ENCODE measurements at places on chromosomes 1 and 21.

DNA sequence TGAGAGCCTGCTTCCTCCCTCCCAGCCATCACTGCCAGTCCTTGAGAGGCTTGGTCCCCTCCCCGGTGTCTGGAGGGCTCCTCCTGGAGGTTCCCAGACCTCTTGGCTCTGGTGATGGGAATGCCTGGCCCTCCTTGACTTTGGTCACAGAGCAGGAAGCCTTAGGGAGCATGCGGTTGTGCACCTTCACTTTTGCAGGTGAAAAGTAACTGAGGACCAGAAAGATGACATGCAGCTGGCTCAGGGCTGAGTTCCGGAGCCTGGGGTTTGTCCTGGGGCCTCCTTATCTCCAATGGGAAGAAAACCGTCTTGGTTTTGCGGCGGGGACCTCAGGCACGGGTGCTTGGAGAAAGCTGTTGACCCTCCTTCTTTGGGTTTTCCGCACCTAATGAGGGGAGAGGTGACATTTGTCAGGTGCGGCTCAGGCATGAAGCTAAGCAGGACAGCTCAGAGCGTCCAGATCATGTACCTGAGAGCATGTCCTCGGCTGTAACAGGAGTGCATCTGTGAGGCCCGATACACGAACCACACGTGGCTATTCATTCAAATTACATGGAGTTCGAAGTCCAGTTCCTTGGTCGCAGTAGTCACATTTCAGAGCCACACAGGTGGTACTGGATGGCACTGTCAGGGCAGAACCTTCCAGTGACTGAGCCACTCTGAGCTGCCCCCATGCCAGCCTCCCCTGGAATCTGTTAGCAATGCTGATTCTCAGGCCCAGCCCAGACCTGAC, 608 bp upstream of the MX2 start:
- DNase-seq = no peak

- no peak for DNase-seq
Observed at GRCh38 chr1:71087713-71088112, 6.9 kb upstream of the ZRANB2 start.

- DNase-seq = no peak
Observed at GRCh38 chr1:17059391-17060305, 5.8 kb upstream of the SDHB start.

DNA sequence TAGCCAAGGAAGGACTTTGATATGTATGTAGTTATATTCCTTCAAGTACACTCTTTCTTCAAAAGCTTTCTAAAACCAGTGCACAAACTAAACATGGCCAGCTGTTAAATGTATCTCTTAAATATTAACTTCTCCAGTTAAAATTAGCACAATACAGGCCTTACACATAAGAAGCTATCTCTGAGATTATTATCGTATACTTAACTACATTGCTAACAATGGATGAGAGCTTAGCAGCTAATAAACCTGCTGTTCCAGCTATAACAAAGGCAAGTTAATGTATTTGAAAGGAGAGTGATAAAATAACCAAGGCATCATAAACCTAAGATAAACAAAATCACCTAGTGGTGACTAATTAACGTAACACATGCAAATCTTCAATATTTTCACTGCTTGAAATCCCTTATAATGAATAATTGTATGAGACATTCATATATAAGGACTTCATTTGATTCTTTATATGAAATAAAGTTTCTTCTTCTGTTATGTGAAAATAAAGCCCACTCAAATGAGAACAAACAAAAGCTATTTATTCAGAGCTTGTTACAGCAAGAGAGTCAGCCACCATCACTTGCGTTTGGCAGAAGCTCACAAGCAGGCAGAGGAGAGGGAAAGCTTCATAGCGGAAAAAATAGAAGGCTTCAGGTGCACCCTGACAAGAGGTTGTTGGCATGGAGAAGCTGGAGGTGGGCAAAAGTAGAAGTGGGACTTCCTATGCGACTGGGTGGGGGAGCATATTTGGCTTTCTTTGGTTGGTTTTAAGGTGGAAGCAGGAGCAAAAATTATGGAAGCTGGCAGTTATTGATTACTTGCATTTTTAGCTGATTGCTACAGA, 274.1 kb upstream of the CHRM3 start:
- no peak for DNase-seq

DNA sequence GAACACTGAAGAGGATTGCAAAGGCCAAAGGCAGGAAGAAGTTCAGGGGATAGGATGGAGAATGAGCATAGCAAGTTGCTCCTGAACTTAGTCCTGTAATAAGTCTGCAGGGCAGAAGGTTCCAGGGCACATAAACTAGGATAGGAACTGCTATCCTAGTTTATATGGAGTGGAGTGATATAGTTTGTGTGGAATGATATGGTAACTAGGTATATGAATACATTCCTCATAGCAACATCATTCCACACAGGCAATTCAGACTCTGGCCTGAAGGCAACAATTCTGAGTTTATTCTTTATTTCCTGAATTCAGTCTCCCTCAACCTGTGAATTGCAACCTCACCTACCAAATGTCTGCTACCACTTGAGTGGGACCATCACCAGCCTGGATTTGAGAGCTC, 154.9 kb upstream of the GREM2 start:
- DNase-seq = no peak

- no peak for DNase-seq
Observed at GRCh38 chr1:116944613-116945012, 34.9 kb downstream of the PTGFRN start.

DNA sequence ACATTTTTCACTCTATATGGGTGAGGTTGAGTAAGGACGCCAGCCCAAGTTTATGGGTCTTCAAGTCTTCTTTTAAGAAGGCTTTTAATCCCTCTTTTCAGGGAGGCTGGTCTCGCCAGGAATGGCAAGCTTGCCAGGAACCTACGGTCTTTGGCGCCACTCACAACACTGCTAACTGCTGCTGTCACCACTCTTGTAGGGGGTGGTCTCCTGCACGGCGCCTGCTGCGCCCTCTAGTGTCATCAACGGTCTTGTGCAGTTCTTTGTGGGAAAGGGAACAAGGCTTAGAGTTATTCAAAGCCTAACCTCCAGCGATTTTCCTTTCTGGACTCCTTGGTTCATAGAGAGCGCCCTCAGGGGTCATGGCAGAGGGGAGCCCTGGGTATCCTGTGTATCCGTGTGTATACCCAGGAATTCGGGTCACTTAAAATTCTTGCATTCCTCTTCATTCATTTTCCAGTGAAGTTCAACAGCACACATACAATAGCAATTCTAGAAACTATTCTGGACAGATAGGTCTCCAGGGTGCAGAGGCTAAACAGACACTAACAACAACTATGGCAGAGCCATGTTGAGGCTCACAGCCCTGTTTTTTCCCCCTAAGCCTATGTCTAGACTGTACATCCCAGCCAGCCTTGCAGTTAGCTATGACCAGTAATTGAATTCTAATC, 392.8 kb upstream of the CAMK1G start:
- no peak for DNase-seq

- DNase-seq = no peak
Observed at GRCh38 chr1:235923466-235924021, 56.8 kb upstream of the LYST start.

DNA sequence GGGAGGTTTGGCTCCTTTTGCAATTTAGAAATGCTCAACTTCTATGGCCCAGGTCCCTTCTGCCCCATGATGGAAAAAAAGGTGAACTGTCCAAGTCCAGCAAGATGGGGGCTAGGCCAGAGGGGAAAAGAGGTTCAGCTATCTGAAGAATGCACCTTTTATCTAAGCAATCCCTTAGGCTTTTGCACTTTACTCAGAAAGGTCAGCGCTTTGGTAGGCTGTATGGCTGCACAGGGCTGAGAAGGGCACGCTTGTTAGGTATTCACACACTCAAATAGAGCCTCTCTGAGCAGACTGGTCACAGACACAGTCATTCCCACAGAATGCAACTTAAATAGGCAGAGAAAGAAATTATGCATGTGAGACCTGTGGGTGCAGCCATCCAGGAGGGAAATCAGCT, 31.0 kb downstream of the KANK4 start:
- no peak for DNase-seq

GRCh38 chr1:237681210-237681609, 209.5 kb downstream of the ZP4 start:
- no peak for DNase-seq

DNA sequence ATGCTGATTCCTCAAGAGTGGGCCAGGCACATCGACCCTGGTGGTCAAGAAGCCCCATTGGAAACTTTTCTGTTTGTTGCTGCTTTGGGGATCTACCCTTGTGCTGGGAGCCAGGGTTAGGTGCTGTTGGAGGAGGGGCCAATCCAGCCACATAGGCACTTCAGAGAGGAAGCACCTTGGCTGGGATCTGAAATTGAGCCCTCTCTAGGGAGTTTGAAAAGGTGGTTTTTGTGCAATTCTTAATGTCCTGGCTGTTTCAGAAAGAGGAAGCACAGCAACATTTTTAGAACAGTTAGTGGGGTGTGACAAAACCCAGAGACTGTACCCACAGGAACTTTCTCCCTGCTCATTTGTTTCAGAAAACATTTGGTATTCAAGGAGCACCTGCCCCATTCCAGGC, 17.2 kb upstream of the BEND5 start:
- DNase-seq = no peak

GRCh38 chr1:15942661-15943327, 33.1 kb downstream of the ZBTB17 start:
- DNase-seq = no peak

DNA sequence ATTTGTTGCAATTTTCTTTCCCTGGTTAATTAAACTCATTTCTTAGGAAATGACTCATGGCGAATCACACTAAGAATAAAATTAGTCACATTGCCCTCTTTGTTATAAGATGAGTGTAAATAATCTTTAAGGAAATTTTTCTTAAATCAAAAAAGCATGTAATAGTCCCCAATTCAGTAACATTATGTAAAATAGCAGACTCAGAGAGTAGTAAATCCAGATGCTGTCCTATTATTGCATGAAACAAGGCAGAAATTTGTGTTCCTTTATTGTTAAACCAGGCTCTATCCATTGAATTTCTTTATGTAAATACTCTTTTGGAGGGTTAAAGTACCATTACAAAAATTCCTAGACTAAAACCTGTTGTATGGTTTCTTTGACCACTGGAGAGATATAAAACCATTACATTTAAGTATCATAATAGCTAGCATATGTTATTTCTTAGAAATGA, 154.5 kb upstream of the C1orf87 start:
- DNase-seq = no peak

GRCh38 chr1:220296981-220297380, 24.7 kb upstream of the RAB3GAP2 start:
- no peak for DNase-seq

GRCh38 chr1:88009916-88010315, 674.2 kb upstream of the PKN2 start:
- no peak for DNase-seq

- DNase-seq = no peak
Observed at GRCh38 chr1:218209351-218209861, 75.7 kb upstream of the RRP15 start.

- no peak for DNase-seq
Observed at GRCh38 chr1:93033029-93033428, 46.1 kb upstream of the MTF2 start.

- DNase-seq = no peak
Observed at GRCh38 chr1:234176000-234176399, 197.3 kb upstream of the COA6 start.

DNA sequence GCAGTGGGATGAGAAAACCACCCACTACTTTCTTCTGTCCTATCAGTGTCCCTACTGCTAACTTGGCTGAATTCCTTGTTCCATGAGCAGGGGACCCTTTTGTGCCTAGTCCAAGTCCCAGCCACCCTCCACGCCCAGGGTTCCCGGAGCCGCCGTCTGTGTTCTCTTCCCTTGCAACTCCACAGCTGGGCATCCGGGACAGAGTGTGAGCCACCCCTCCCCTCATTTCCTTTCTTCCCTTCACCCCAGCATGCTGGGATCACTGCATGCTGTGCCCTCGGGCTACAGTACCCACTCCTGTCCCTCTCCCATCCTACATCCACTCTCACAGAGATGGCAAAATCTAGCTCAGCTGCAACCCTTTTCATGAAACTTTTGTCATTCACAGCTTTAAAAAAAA, 44.5 kb downstream of the PGBD5 start:
- DNase-seq = no peak

- no peak for DNase-seq
Observed at GRCh38 chr21:36654324-36654723, 44.6 kb upstream of the SIM2 start.
